ENCODE measurements at places on chromosomes 2 and 18.

DNA sequence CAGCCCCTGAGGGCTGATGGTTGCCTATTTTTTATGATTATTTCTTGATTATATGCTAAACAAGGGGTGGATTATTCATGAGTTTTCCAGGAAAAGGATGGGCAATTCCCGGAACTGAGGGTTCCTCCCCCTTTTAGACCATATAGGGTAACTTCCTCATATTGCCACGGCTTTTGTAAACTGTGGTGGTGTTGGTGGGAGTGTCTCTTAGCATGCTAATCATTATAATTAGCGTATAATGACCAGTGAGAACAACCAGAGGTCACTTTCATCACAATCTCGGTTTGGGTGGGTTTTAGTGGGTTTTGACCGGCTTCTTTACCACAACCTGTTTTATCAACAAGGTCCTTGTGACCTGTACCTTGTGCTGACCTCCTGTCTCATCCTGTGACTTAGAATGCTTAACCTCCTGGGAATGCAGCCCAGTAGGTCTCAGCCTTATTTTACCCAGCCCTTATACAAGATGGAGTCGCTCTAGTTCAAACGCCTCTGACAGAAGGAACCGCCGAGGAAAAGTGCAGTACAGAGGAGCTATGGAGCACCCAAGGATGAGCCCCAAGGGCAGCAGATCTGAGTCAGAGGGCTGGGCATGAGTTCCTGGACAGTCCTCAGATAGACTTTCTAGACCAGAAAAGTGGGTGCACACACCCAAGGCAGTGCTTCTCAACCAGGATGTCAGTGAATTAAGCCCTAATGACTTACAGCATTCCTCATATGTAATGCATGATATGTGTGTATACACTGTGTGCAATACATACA lies 37.1 kb upstream of the ASAP2 start:
- no peak for DNase-seq

DNA sequence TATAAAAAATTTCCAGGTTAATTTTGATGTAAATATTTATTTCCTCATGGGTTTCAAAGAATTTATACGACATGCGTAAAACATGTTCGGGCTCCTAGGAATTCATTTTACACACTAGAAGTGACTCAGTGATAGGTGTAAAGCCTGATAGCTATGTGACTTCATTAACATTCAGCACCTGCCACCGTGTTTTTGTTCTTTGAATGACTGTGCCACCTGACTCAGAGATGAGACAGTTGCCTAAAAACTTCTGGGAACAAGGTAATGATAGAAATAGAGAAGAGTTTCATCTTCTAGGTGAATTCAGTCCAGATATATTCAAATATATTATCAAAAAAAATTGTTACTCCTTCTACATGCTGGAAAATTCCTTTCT lies 10.0 kb downstream of the IL1R2 start:
- DNase-seq: no peak

DNA sequence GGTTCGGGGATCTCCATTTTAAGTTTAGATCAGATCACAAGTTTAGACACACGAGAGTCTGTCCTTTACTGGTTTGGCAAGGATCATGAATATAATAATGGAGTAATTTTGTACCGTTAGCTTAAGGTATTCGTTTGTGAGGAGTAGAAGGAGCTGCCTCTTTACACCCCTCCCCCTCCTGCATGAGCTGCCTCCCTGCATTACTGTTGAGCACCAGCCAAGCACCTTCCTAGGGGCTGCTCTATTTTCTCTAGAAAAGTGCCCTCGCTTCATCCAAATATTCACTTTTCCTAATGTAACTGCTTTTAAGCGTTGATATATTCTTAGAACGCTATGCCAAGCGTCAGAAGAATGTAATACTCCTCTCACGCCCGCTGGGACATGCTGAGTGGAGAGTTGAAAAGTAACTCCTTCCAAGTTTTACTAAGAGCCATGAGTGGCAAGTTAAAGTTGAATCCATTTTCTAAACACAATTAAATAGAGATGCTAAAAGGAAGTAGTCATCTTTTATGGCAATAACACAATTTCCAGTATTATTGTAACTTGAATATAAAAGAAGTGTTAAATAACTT lies 25.4 kb upstream of the SCN7A start:
- no peak for DNase-seq

DNA sequence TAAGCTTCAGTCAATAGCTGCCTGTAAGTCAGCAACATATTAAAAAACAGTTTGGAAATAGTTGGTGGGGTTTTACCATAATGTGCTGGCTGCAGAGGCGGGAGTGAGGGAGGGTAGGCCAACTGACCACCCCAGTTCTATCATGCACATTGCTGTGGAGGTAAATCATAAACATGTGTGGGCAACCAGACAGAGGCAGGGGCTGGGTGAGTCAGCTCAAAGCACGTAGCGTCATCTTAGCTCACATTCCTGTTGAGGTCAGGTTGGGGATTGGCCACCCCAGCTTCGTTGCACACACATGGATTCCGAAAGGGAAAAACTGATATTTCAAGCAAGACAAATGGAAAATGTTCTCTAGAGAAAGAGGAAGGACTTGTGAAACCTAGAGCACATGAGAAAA lies 19.5 kb downstream of the GPR45 start:
- DNase-seq: no peak

DNA sequence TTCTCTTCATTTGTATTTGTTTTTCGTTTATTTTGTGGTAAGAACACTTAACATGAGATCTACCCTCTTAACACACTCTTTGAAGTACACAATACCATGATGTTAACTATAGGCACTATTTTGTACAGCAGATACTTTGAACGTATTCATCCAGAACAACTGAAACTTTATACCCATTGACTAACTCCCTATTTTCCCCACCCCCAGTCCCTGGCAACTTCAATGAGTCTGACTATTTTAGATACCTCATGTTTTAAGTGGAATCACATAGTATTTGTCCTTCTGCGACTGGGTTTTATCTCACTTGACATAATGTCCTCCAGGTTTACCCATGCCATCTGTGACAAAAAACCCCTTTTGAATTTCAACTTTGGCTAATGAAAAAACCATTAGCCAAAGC lies 356.3 kb upstream of the CDH20 start:
- no peak for DNase-seq

GRCh38 chr2:203126996-203127395 lies 111.8 kb upstream of the CYP20A1 start:
- no peak for DNase-seq
